Activated CD8-positive, alpha-beta memory T cell treated with anti-CD3 and anti-CD28 coated beads for 1 hour (primary cell): ENCODE measurements at places on chromosomes 3 and 15.

DNA sequence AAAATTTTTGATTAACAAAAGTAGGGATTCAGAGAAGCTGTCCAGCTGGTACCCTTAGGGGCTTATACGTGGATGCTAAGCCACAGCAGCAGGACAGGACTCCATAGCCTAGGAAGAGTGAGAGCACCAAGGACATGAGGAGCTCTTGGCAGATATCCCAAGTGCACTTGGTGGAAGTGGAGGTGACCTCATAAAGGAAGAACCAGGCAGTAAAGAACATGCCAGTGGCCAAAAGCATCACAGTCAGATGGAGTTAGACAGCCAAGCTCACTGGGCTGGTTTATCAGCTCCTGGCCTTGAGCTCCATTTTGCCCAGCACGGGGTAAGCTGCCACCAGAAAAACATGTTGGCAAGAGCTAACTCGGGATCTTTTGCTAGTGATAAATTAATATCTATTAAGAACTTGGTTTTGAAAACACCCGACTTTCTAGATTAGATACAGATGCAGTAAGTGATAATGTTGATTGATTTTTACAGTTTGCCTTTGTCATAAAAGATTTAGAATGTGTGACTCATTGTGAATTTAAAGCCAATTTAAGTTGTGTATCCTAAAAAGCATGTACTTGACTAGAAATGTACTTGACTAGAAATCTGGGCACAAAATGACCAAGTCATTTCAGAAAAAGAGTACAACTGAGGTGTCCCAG, 108.0 kb downstream of the CMSS1 start:
- DNase-seq = no peak

- DNase-seq = no peak
Measured at GRCh38 chr3:143402602-143403001, 283.0 kb downstream of the CHST2 start.

GRCh38 chr3:150411106-150411460, 3.0 kb downstream of the TSC22D2 start:
- no peak for DNase-seq

DNA sequence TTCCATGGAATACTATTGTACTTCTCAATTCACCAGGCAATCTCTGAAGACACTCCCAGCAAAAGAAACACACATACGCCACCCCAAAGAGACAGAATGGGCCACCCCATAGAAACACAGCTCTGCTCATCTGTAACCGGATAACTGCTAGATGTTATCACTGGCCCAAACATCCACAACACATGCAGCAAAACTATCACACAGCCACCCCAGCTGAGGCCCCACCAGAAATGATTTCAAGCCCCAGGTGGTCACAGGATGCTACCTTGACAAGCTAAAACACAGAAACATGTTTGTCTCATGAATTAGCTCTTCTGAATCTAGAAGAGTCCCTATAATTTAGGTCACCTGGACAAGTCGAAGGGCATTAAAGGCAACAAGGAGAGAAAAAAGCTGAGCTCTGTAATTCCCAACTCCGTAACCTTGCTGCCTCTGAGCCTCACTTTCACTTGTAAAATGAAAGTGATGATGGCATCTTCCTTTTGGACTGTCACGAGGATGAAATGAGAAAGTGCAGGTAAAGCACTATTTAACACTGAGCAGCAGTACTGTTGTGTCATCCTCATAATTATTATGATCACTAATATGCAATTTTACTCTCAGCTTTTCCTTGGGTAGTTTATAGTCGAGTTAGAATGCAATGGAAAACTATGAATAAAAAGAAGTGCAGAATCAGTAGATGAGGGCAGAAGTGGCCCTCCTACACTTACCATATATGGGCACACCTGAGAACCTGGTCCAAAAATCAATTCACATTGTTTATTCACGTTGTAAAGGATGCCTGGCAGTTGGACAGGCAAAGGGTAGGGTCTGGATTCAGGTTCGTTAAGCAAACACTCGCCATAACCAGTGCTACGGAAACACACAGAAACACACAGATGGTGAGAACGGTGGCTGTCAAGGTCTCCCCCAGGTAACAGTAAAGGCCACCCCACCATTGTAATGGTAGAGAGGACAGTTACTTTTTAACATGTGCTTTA, 38.6 kb downstream of the ADAMTS9 start:
- no peak for DNase-seq

- no peak for DNase-seq
Measured at GRCh38 chr15:95254263-95254662, 1022.9 kb downstream of the MCTP2 start.

DNA sequence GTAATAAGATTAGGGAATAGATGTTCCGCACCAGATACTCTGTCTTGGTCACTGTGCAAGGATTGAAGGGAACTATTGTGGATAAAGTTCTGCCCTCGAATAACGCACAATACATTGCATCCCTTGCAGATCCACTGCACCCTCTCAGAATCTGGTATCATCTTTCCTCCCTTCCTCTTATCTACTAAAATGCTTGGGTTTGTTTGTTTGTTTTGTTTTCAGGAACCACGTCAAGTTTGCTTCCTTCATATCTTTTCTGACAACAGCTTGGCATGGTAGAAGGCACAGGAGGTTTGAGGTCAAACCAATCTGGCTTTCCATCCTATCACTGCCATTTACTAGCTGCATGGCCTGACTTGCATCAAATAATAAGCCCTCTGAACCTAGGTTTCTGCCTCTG, 2.0 kb upstream of the FSTL1 start:
- no peak for DNase-seq

GRCh38 chr3:113143353-113143752, 68.0 kb upstream of the BOC start:
- DNase-seq = no peak

GRCh38 chr3:105967117-105967516, 98.3 kb upstream of the CBLB start:
- DNase-seq = no peak

DNA sequence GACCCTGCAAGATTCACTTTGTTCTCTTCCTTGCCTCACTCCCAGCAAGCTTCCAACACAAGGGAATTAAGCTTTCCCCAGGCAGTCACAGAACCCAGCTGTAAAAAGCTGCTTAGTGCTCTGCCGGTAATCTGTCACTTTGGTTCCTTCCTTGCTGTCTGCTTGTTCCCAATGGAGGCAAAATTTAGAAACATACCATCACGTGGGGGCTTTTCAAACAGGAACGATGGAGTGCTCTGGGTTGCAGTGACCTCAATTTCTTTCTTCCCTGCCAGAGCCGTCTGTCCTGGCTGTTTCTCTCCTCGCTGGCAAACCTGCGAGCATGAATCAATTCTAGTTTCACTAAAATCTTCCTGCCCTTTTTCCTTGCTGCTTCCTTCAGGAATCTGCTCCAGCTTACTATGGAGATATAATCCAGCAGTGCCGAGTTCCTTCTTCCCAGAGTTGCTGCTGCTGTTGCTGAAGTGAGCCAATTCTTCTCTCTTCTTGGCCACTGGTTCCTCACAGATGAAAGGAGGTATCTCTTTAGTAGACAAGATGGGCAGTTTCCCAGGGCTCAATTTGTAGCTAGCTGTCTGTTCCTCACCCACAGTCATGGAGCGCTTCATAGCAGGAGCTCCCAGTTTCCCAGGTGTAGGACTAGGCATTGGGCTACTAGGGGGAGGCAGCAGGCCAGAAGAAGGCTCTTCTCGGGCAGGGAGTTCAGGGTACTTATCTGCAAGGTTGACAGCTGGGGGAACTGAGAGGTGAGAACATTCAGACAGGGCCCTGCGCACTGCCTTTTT, 88.1 kb downstream of the DHX30 start:
- DNase-seq = no peak

DNA sequence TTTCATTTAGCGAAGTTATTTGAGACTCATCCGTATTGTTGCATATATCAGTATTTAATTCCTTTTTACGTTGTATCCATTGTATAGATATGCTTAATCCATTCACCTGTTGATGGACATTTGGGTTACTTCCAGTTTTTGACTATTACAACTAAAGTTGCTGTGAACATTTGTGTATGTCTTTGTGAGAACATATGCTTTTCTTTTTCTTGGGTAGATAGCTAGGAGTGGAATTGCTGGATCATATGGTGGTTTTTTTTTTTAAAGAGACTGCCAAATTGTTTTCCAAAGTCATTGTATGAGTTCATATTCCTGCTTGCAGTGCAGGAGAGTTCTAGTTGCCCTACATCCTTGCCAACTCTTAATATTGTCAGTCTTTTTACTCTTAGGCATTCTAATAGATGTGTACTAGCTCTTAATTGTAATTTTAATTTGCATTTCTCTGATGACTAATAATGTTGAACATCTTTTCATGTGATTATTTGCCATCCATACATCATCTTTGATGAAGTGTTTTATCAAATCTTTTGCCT, 37.3 kb downstream of the NR2C2 start:
- no peak for DNase-seq

DNA sequence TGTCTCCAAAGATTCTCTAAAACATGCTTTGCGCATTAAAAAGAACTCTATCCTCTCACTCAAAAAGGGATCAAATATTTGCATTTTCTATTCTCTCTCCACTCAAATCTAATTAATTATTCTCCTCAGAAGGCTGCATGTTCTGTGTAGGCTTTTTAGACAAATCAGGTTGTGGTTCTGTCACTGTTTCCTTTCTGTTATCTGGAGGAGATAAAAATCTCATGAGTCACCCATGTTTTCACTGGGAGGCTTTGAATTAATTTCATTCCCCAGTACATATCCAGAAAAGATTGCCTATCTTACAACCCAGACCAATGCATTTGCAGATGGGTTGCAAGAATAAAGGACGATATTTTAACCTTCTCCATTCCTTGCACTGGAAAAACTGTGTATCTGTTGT, 446.5 kb downstream of the GRM7 start:
- DNase-seq = no peak

GRCh38 chr15:56241374-56242105, 2.1 kb downstream of the RFX7 start:
- DNase-seq = no peak

- no peak for DNase-seq
Measured at GRCh38 chr3:14524311-14524711, 15.8 kb downstream of the GRIP2 start.

- DNase-seq = no peak
Measured at GRCh38 chr3:187296058-187296457, 4.5 kb upstream of the MASP1 start.

- no peak for DNase-seq
Measured at GRCh38 chr3:99755831-99756230, 61.8 kb upstream of the CMSS1 start.

GRCh38 chr3:164752812-164753211, 325.5 kb downstream of the SI start:
- DNase-seq = no peak

DNA sequence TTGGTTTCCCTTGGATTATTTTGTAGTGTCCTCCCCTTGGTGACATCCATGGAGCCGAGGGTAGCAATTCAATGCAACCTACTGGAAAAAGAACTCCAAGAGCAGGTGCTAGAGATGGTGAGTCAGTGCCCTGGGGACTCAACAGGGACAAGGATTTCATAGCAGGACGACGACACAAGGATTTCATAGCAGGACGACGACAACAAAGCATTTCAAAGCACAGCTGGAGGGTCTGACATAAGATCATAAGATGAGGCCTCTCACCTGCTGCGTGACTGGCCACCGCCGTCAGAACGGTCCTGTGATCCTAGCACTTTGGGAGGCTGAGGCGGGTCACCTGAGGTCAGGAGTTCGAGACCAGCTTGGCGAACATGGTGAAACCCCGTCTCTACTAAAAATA, 22.5 kb downstream of the NRROS start:
- DNase-seq = no peak

DNA sequence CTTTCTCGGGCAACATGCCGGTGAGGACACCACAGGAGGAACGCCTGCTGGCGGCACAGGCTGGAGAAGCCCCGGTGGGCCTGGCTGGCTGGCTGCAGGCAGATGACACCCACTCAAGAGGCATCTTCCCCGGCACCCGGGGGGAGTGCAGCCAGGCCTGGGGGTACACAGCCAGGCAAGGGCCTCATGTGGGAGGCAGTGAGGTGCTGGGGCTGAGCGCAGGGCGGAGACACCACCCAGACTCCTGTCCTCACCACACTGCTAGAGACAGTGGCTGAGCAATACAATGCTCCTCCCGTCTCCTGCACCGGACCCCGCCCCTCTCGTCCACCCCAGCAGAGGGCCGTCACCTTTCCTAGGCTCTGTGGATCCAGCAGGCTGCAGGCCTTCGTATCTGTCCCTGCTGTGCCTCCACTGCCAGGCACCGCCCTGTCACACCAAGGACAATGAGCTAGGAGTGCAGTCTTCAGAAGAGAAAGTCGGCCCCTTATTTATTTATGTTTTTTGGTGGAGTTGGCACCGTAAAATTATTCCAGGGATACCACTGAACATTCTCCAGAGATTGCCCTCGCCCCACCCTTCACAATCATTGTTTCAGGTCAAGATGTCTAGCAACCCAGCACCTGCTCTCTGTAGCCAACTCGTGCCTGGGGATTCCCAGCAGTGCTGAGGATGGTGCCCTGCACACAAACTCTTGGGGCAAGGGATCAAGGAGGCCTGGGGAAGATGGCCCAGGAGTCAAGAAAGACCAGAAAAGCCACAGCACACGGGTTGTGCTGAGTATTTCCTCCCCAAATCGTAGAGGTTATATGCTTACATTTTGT, 129.1 kb downstream of the ATP10A start:
- no peak for DNase-seq

- no peak for DNase-seq
Measured at GRCh38 chr3:36403661-36404060, 23.4 kb downstream of the STAC start.

DNA sequence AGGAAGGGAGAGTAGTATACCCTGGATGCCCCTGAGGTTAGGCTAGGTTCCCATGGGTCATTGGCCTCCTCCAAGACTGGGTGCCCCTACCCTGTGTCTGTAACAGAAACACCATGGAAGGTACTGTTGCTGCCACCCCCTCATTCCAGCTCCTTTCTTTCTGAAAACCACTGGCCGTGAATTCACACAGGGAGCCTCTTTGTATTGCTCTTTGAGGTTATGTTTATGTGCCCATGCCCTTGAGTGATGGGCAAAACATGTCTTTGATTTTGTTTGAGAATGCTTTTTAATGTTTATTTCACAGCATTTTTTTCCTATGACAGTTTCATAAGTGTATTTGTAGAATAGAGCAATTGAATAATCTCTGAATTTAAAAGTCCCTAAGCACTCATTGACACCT, 79.7 kb downstream of the RARB start:
- no peak for DNase-seq

DNA sequence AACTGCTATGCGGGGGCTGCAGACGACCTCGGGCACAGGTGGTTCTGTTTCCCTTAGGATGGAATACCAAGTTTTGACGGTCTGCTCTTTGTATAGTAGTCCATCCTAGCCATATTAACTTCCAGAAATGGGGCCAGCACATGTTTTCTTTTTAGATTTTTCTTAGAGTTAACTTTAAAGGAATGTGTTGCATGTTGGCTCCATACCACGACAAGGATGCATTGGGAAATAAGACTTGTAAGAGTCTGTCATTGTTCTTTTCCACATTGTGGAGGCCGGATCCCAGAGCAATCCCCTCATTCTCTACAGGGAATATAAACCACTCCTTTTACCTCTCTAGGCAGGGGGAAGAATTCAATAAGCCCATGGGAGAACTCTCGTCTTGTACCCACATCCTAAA, 87.1 kb upstream of the PLSCR4 start:
- DNase-seq = no peak
